Activated T-cell treated with anti-CD3 and anti-CD28 coated beads for 48 hours (primary cell): ENCODE measurements at places on chromosomes 5 and 9.
A peak's percentile ranks its signal among the peaks of the same experiment; 100 is the strongest.

- DNase-seq: no peak
Measured at GRCh38 chr5:43712081-43712480, 109.1 kb downstream of the NNT start.

DNA sequence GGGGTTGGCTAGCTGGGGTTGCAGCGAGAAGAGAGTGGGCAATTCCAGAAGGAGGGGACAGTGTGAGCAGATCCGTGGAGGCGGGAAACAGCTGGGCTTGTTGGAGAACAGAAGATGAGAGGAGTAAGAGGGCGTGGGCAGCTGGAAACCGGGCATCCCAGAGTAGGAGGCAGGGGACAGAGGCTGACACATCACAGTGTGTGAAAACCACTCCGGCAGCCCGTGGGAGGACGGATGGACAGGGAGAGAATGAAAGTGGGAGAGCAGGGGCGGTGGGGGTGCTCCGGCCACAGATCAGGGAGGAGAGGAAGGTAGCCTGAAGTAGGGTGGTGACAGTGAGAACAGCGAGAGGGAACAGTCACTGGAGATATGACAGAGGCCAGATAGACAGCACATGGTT lies 8.3 kb upstream of the PSMB7 start:
- no peak for DNase-seq

GRCh38 chr9:4301971-4302427 lies 2.1 kb upstream of the GLIS3 start:
- DNase-seq: peak; percentile 24

DNA sequence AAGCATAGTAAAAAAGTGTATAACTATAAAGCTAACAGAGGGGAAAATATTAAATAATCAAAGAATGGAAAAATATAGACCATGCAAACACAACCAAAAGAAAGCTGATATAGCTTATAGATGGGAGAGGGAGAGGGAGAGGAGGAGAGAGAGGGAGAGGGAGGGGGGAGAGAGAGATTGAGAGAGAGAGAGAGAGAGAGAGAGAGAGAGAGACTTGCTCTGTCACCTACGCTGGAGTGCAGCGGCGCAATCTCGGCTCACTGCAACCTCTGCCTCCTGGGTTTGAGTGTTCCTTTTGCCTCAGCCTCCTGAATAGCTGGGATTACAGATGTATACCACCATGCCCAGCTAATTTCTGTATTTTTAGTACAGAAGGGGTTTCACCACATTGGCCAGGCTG lies 110.6 kb downstream of the RAPGEF6 start:
- DNase-seq: no peak
